ENCODE measurements at places on chromosomes 7 and 10.

GRCh38 chr10:104706886-104707285 is 65.8 kb downstream of the SORCS3 start:
- DNase-seq = no peak

DNA sequence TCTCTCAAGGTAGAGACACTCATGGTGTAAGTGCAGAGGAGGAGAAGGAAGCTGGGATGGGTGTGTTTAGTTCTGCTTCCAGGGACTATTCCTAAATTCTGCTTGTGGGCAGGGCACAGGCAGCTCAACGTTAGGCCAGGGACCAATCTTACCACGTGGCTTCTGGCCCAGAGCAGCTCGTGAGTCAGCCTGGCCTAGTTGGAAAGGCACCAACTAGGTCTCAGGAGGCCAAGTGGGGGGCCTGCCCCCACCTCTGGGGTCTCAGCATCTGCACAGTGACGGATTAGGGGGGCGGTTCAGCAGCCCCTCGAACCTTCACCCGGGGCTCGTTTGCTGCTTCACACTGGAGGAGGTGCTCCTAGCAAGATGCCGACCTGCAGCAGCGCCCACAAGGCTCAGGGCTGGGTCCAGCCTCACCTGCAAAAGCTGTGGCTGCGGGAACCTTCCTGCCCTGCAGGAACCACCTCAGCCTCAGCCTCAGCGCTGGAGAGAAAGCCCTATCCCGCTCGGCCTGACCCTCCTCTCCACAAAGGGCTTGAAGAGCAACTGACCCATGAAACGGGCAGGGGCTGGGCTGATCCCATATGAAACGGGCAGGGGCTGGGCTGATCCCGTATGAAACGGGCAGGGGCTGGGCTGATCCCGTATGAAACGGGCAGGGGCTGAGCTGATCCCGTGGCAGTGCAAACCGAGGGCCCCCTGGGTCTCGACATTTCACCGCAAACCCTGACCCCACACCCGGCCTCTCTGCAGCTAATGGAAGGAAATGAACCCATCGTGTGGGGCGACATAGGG is 447.4 kb downstream of the DNAJB6 start:
- no peak for DNase-seq

DNA sequence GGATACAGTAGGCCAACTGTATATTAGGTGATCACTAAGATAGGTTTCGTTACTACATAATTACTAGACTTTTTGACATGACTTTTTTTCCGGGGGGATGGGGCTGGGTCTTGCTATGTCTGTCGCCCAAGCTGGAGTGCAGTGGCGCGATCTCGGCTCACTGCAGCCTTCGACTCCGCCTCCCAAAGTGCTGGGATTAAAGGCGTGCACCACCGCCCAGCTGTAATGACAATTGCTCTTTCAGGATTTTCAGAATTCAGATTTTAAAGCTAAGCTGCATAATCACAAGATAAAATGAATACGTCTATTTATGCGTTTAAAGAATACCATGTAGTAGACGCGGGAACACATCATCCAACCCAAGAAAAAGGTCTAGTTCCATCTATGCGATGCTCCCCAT is 982 bp downstream of the IDI1 start:
- no peak for DNase-seq

DNA sequence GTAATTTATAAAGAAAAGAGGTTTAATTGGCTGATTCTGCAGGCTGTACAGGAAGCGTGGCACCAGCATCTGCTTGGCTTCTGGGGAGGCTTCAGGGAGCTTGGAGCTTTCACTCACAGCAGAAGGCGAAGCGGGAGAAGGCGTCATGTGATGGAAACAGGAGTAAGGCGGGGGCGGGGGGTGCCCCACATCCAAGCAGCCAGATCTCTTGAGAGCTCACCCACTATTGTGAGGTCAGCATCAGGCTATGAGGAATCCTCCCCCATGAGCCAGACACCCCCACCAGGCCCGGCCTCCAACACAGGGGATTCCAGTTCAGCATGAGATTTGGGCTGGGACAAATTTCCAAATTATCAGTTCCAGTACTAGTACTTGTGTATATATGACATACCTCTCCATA is 46.2 kb downstream of the WDR37 start:
- DNase-seq = no peak

DNA sequence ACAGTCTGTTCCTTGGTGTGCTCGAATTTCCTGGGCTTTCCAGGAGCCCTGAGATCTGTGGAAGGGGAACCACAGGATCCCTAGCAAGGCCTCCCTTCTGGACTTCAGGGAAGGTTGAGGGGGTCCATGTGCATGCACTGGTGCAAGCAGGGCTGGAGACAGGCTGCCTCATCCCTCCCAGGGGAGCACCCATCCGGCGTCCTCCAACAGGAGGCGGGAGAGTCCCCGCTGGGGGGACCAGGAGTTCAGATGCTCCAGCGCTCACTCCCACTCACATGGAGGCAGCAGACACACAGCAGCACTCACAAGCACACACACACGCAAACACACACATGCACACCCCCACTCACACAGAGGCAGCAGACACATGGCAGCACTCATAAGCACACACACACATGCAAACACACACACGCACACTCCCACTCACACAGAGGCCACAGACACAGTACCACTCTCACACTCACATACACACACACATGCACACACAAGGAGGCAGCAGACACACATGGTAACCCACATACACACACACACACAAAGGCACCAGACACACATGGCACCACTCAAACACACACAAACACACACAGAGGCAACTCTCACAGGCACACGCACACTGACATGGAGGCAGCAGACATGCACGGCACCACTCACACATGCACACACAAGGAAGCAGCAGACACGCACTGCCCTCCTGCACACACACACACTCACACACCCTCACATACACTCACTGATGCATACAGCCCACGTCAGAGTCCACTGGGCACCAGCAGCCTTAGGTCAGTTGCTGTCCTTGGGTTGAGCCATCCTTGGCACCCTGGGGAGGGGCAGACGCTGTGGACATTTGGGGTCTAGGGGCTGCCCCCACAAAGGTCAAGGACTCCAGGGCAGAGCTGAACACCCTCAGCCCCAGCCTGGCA is 247.0 kb upstream of the PPP2R2D start:
- no peak for DNase-seq

DNA sequence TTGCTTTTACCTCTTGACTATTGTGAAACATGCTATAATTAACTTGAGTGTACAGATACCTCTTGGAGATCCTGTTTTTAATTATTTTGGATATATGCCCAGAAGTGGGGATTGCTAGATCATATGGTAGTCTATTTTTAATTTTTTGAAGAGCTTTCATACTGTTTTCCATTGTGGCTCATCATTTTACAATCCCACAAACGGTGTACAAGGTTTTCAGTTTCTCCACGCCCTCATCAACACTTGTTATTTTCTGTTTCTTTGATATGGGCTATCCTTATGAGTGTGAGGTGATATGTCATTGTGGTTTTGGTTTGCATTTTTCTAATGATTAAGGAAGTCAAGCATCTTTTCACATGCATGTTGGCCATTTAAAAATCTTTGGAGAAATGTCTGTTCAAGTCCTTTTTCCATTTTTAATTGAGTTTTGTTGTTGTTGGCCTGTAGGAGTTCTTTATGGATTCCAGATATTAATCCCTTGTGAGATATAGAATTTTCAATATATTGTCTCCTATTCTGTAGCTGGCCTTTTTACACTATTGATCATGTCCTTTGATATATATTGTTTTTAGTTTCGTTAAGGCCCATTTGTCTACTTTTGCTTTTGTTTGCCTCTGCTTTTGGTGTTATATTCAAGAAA is 7.5 kb downstream of the AGK start:
- DNase-seq = no peak

GRCh38 chr10:123512901-123513775 is 153.0 kb upstream of the GPR26 start:
- no peak for DNase-seq

DNA sequence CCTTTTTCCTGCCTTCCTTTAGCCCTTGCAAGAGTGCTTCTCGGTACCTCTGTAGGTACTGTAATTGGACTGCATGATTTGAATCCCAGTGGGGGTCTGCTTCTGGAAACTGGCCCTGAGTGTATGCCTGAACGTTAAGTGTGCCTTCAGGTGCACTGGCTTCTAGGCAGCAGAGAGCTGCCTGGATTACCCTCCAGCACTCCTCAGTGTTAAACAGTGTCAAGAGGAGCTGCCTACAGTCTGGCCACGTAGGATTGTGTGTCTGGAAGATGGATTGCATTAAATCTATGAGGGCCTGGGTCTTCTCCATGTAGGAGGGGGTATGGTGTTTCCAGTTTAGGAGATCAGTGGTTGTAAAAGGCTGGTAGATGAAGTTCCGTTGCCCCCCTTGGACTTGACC is 103.7 kb downstream of the TRIM24 start:
- DNase-seq = no peak

DNA sequence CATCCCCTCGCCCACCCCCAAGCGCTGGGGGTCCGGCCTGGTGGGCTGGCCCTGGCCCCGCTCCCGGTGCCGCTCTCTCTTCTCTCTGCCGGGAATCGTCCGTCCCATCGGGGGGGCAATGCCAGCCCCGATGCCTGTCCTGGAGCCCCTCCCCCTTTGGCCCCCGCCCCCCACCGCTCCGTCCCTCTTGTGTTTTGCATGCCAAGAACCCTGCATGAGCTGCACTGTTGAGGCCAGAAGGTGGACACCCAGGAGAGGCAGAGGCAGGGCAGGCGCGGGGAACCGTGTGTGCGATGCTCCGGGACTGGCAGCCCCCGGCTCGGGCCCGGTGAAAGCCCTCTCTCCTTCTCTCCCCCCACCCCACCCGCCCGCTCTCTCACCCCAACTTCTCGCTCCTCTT is 22.1 kb upstream of the HSPB1 start:
- DNase-seq = no peak

GRCh38 chr10:99791831-99792230 is 9.4 kb downstream of the ABCC2 start:
- no peak for DNase-seq

GRCh38 chr10:112907893-112908292 is 42.2 kb upstream of the TCF7L2 start:
- DNase-seq = no peak

DNA sequence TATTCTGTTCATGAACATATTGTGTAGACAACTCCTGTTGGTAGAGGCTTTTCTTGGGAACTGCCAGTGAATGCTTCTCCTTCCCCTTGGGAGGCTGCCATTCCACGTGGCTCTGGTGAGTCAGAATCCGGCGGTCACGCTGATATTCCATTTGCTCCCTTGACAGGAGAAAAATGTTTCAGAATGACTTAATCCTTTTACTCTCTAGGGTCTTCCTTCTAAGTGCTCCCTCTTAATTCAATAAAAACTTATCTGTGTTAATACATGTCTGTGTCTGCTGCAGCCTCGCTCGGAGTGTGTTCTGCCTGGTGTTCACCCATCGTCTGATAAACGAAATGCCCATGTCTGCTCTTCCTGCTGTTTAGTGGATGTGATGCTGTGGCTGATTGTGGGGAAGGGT is 278.6 kb downstream of the ARHGAP12 start:
- no peak for DNase-seq

GRCh38 chr10:34813626-34814222 is 1.4 kb downstream of the PARD3 start:
- DNase-seq = no peak

DNA sequence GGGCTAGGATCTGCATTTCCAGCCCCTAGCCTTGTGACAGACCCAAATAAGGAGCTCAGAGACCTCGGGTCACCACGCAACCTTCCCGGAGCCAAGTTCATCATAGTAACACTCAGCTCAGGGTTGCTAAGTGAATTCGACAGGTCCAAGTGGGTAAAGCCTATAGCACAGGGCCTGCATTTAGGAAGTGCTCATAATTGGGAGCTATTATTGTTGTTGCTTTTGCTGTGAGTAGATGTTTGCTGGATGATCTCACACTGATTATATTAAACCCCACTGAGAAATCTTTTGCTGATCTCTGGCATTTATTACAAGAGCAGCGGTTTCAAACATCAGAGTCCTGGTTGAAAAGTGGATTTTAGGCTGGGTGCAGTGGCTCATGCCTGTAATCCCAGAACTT is 20.3 kb upstream of the SAR1A start:
- no peak for DNase-seq

GRCh38 chr7:75640201-75640600 is 98.5 kb downstream of the HIP1 start:
- DNase-seq = no peak

DNA sequence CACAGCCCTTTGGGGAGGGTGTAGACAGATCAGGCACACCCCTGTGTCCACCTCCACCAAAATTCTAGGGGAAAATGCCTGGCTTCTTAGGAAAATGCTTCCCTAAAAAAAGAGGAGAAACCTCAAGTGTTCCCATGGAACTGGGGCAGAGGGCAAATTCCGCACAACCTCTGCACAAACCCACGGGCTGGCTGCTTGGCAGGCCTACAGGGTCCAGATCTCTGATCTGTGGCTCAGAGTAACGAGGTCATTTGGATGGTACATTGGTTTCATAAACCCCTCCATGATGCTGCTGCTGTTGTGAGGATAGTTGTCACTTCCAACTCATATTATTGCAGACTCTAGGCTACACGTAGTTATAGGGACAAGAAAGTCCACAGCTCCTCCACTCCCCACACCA is 16.0 kb downstream of the LGI1 start:
- no peak for DNase-seq

Data from activated CD8-positive, alpha-beta memory T cell treated with anti-CD3 and anti-CD28 coated beads, Interleukin-2, amount 50 U/mL, for 4 hours (primary cell).